ENCODE measurements at places on chromosomes 3 and 15.

DNA sequence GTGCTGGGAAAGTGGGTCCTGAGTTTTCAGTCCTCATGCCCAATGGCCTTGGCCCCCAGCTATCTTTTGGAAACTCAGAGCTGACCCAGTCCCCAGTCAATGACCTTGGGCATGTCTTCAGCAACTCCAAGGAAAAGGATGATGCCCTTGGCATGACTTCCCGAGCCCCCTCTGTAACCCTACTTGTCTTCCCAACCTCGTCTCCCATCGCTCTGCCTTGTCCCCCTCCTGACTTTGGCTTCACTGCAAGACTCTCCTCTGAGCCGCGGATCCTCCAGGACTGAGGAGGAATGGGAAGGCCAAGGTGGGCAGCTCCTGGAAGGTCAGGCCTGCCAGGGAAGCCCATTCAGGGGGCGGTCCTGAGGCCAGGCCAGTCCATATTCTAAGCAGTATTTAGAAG lies 73.5 kb upstream of the MEF2A start:
- DNase-seq = no peak

DNA sequence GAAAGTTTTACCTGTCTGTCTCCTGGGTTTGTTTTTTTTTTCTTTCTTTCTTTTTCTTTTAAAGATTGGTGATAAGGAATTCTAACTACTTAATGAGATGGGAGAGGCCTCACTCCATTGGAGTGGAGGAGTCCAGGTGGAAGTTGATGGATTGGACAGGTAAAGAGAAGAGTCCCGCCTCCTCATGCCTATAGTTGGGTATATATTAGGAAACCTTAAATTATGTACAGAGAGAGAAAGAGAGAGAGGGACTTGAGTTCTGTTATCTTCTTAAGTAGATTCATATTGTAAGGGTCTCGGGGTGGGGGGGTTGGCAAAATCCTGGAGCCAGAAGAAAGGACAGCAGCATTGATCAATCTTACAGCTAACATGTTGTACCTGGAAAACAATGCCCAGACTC lies 158.2 kb downstream of the TP63 start:
- DNase-seq = no peak

DNA sequence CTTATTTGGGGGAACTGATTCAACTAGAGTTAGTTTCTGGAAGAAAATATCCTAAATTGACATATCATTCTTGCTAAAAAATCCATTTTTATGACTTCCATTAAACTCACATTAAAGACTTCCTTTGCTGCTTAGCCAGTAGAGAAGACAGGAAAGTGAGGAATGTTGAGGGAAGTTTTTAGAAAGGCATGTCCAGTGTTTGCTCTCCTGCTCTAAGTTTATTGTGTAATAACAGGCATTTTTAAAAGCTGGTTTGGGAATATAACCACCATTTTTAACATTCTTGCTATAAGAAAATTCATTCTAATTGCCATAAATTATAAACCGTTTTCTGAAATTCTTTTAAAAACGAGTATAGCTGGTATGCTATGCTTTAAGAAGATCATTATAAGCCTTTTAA lies 428.0 kb downstream of the RAP2B start:
- DNase-seq = no peak

DNA sequence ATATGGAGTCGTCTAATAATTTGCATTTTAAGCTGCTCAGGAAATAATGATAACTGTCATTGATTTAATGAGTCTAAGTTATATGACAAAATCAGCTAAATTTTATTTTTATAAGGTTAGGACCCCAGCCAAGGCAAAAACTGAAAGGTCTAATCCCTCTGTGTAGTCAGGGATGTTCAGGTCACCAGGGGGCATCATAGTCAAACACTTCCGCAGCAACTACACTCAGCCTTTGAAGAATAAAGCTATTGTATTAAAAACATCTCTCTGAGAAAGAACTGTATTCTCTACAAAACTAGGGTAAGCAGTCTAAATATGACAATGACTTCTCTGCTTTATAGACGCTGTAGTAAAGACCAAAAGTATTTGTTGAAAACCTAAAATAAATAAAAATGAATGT lies 15.0 kb downstream of the INTS14 start:
- DNase-seq = no peak

- no peak for DNase-seq
Observed at GRCh38 chr3:123464211-123464610, 15.3 kb upstream of the ADCY5 start.

DNA sequence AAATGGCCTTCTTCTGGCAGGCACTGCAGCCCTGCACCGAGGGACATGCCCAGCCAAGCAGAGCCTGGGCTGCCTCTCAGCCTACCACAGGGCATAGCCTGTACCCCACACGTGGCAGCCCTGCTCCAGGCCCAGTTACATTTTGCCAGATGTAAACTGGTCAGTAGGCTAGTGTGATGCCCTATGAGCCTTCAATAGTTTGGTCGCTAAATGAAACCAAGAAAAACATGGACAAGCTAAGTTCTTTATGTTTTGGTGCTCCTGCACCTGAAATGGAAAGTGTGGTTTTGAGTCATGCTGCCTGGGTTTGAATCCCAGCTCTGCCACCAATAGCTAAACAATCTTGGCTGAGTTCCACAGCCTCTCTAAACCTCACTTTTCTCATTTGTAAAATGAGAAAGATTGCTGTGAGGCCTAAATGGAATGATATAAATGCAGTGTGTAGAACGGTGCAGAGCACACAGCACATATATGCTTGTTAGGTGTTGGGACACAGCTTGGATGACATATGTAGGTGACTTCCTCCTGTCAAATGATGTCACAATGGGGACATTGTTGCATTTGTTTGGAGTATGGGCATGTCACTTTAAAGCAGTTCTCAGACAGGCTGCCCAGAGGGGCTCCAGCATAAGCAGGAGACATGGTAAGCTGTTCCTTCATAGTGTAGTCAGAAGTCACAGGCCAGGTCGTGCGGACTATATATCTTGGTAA lies 57.4 kb downstream of the ZBTB38 start:
- no peak for DNase-seq

GRCh38 chr3:179811321-179812095 lies 158.7 kb downstream of the USP13 start:
- DNase-seq = no peak

GRCh38 chr15:60079210-60079609 lies 75.1 kb downstream of the FOXB1 start:
- DNase-seq = no peak

DNA sequence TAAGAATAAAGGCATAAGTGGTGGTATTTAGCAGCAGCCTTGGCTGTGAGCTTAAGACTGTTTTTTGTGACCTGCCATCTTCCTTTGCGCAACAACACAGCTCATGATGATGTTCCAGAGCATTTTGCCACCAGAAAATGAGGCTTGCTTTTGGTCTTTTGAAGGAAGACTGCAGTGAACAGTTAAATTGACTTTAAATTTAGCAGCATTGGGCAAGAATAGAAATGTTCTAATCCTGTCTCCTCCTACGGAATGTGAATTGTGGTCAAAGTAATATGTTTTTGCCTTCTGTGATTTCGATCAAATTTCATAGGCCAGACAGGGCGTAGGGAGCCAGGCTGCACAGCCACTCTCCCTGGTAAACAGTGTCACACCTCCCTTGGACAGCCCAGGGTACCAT lies 460.7 kb upstream of the RASGRP1 start:
- DNase-seq = no peak

- no peak for DNase-seq
Observed at GRCh38 chr3:156626104-156626503, 48.3 kb upstream of the TIPARP start.

Measured in stimulated activated CD4-positive, alpha-beta T cell treated with anti-CD3 and anti-CD28 coated beads, Interleukin-1b, Interleukin-23, amount 100 ng/mL, for 1 hour (primary cell).